ENCODE measurements at places on chromosomes 7 and 10. TPM values are rescaled to one million over a fixed set of nuclear protein-coding genes. Genes with fewer than 3 reads are reported as not detected.

TDRD1 gene
- not detected for total RNA-seq

BTBD16 gene
- total RNA-seq = 0.58 TPM

C10orf105 gene
- not detected for total RNA-seq

HOXA9 gene
- total RNA-seq = 0.32 TPM

OR6V1 gene
- total RNA-seq = not detected

MYPN gene
- total RNA-seq = 2.3 TPM

EPO gene
- not detected for total RNA-seq

All from A549 treated with ZK216348 at 1 μM for 4 hours (cell line).